ENCODE measurements at places on chromosomes 5 and 9.

DNA sequence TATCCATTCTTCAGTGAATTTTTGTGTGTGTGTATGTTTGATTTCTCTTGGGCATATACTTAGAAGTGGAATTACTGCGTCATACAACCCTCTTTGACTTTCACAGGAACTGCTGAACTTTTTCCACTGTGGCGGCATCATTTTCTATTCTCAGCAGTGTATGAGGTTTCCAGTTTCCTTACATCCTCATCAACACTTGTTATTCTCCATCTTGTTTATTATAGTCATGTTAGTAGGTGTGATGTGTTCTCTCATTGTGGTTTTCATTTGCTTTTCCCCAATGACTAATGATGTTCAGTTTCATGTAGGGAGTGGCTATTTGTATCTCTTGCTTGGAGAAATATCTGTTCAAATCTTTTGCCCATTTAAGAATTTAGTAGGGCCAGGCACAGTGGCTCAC, 2.6 kb downstream of the ZNF79 start:
- no peak for DNase-seq

DNA sequence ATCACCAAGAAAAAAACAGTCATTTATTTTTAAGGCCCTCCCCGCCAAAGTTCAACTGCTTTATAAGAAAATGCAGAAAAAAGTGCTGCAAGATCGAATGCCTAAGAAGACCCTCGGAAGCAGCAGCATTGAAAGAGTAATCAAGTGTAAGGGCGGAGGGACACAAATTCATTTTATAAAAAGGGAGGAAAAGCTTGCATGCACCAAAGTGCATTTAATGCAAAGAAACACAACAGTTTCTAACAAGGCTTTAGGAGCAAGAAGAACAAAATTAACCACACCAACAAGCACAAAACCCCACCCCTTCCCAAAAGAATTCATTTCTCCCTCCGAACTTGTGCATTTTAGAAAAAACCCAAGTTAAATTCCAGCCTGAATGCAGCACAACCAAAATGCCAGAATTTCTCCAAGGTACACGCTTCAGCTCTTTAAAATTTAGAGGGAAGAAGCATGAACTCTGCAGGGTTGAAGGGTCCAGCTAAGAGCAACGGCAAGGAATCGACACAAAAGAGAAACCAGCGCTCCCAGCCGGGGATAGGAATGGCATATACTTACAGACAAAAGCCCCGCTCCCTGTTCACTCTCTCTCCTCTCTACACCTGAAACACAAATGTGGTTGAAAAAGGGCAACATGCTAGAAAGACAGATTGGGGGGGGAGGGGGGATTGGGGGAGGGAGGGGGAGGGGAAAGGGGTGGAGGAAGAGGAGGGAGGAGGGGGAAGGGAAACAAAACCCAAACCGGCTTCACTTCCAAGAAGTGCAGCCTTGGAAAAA, at the start of gene NREP:
TSS of gene NREP (minus strand) at position 614 of the 774 bp plus-strand sequence. CDS start 1,422 bp downstream, outside the sequence.
- no peak for DNase-seq

- no peak for DNase-seq
These were observed 528.9 kb downstream of the AGTPBP1 start for GRCh38 chr9:85212887-85213286.

DNA sequence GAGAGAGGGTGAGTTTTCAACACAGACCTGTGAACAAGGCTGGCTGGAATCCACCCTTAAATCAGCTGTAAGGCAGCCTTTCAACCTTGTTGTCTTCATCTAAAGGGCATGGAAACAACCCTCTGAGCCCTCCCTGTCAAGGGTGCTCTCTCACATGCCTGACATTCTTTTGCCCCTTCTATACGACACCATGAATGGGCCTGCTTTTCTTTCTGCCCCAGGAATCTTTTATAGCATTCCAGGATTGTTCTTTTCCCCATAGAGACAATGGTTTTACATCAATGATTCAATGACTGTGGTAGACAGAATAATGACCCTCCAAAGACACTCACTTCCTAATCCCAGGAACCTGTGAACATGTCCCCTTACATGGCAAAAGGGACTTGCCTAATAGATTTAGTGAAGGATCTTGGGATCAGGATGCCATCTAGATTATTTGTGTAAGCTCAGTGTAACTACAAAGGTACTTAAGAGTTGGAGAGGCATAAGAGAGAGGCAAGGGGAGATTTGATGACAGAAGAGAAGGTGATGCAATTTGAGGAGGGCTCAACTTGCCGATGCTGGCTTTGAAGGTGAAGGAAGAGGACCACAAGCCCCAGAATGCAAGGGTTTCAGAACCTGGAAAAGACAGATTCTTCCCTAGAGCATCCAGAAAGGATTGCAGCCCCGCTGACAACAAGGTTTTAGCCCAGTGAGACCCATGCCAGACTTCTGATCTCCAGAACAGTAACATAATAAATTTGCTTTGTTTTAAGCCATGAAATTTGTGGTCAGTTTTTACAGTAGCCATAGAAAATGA, 29.2 kb upstream of the HMHB1 start:
- DNase-seq = no peak

GRCh38 chr9:87189006-87189405, 241.7 kb upstream of the GAS1 start:
- DNase-seq = no peak

- DNase-seq = no peak
These were observed 69.8 kb downstream of the CMYA5 start for GRCh38 chr5:79759436-79759835.

- no peak for DNase-seq
These were observed 1435.2 kb upstream of the CDH9 start for GRCh38 chr5:28473531-28474107.

DNA sequence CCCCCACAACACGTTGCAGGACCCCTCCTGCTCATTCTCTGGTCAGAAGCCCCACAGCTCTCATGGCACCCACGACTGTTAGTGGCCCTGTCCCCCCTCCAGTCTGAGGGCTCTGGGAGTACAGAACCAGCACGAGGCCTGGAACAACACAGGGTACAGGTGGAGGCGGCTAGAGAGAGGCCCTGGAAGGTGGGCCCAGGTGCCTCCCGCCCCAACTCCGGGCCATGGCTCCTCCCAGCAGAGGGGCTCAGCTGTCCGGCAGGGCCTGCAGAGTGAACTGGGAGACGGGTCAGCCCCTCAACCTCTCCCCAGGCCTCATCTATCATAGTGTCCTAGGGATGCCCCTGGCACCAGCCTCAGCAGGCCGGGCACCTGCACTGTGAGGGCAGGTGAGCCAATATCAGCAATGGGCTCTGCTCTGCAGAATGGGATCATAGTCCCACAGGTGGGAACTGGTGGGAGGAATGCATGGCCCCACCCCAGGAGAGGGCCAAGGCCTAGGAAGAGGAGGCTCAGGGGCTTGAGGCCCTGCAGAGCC, 58.6 kb downstream of the BARX1 start:
- DNase-seq = no peak

DNA sequence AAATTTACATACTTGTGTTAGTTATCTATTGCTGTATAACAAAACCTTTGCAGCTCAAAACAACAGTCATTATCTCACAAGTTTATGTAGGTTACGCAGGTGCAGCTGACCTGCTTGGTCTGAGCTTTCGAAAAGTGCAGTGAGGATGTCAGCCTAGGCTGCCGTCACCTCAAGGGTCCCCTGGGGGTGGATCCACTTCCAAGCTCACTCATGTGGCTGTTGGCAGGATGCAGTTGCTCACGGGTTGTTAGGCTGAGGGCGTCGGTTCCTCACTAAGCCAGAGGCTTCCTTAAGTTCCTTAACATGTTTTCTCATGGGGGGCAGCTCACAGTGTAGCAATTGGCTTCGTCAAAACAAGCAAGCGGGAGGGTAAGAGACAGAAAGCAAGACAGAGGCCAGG, 139.8 kb downstream of the DOCK8 start:
- no peak for DNase-seq

- DNase-seq = no peak
These were observed 30.4 kb downstream of the PPP2R2B start for GRCh38 chr5:146848133-146848532.

GRCh38 chr5:78734094-78734845, 85.7 kb upstream of the LHFPL2 start:
- no peak for DNase-seq

GRCh38 chr9:133107961-133108793, 12.9 kb downstream of the RALGDS start:
- no peak for DNase-seq

DNA sequence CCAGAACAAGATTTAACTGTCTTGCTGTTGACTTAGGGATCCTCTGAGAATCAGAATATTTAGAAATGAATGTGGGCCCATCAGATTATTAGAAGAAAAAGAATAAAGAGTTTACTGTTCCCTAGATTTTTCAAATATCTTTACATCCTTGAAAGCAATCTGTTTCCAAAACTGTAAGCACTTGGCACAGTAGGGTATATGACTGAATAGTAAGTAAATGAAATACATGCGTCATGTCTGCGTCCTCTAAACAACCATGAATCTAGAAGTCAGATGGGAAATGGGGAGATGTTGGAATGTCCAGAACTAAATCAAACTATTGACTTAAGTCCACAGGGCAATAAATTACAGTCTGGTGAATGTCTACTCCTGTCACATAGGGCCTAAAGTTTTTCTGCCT, 26.1 kb downstream of the TTC23L start:
- no peak for DNase-seq

- no peak for DNase-seq
These were observed 6.8 kb upstream of the SLC2A6 start for GRCh38 chr9:133485531-133486260.

GRCh38 chr9:130997925-130998596, 10.9 kb upstream of the LAMC3 start:
- no peak for DNase-seq

DNA sequence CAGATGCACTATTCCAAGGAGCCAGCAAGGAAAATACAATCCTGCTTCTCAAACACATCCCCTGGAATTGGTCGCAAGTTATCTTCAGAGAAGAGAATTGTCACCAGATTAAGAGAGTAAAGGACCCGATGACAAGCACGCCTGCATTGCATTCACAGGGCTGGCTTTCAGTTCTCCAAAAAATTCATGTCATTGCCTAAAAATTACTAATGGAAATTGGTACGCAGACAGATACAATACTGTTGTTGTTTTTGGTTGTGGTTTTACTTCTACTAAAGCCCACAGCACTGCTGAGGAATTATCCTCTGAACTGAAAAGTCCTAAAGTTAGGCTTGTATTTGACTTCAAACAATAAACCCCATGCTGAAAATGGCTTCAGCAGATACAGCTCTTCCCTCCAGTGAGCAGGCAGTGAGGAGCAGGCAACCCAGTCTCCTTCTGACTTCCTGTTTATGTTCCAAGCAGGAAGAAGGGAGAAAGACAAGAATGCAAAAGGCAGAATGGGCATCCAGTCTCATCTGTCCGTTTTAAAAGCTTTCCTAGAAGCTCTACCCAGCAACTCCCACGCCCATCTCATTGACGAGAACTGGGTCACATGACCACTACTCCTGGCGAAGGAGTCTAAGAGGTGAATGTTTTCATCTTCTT, 80.6 kb upstream of the ZNF366 start:
- DNase-seq = no peak

- DNase-seq = no peak
These were observed 537.8 kb upstream of the PTGER4 start for GRCh38 chr5:40141896-40142295.

All from stimulated activated CD4-positive, alpha-beta T cell treated with anti-CD3 and anti-CD28 coated beads, TNF-alpha, amount 100 ng/mL, for 4 hours (primary cell).